HCT116 (cell line): ENCODE measurements at places on chromosomes 12 and 14. TPM values are rescaled to one million over a fixed set of nuclear protein-coding genes. Genes with fewer than 3 reads are reported as not detected.

GRCh38 chr12:12398026-12398859 lies 41.4 kb downstream of the BORCS5 start:
- no peak for DNase-seq
- H3K27ac ChIP-seq, result no peak overlapping the region
- no peaks in the 10 kb centered on the region for H3K27me3 ChIP-seq
- no peaks in the 10 kb centered on the region for H3K36me3 ChIP-seq
- H3K4me1 ChIP-seq, result no peaks in the 10 kb centered on the region

DNA sequence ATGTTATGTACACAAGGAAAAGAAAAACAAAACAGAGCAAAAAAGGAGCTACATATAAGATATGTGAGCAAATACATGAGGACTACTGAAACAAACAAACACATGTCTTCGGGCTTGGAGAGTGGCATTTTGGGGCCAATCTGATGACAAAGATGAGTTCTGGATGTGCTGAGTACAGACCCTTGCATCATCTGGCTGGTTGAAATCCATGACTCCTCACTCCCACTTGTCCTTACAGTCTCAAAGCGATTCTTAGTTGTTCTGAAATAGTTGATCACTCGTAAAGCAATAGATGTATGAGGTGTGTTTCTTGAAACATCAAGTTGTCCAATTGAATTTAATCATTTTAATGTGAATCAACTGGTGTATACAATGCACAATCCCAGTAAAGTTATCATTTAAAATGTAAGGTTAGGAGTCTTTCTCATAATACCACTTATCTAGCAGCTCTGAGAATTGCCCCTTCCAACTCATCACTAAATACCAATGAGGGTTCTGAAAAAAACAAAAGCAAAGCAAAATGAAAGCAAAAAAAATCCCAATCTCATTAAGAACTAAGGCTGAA lies 136.9 kb downstream of the ITPR2 start:
- H3K4me3 ChIP-seq, result no peak overlapping the region
- DNase-seq, result no peak
- H3K36me3 ChIP-seq, result no peaks in the 10 kb centered on the region
- no peak overlapping the region for H3K27ac ChIP-seq
- H3K27me3 ChIP-seq, result no peaks in the 10 kb centered on the region

DNA sequence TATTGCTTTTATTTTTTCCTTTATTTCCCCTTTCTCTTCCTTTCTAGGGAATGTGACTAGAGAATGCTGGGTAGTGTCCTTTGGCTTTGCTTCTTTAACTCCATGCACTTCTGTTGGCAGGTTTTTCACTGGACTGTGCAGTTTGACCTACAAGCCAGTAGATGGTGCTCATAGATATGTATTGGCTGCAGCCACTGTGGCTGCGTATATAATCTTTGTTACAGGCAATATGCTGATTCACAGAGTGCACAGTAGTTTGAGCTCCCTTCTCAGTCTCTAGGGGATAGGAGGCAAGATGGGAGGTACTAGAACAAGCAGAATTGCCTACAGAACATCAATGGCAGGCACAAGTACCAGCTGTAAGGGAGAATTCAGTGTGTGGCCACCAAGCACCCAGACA lies 503.5 kb downstream of the LRFN5 start:
- DNase-seq, result no peak
- no peaks in the 10 kb centered on the region for H3K4me1 ChIP-seq
- H3K27me3 ChIP-seq, result no peaks in the 10 kb centered on the region
- H3K4me3 ChIP-seq, result no peak overlapping the region
- H3K27ac ChIP-seq, result no peak overlapping the region
- H3K36me3 ChIP-seq, result no peaks in the 10 kb centered on the region

GRCh38 chr14:97106166-97106565 lies 309.0 kb downstream of the VRK1 start:
- H3K4me3 ChIP-seq, result peak overlapping the region; percentile 43
- H3K36me3 ChIP-seq, result peaks cover 5% of the 10 kb centered on the region; the same call in 1 of the 2 replicates
- peaks cover 58% of the 10 kb centered on the region for H3K4me1 ChIP-seq

DNA sequence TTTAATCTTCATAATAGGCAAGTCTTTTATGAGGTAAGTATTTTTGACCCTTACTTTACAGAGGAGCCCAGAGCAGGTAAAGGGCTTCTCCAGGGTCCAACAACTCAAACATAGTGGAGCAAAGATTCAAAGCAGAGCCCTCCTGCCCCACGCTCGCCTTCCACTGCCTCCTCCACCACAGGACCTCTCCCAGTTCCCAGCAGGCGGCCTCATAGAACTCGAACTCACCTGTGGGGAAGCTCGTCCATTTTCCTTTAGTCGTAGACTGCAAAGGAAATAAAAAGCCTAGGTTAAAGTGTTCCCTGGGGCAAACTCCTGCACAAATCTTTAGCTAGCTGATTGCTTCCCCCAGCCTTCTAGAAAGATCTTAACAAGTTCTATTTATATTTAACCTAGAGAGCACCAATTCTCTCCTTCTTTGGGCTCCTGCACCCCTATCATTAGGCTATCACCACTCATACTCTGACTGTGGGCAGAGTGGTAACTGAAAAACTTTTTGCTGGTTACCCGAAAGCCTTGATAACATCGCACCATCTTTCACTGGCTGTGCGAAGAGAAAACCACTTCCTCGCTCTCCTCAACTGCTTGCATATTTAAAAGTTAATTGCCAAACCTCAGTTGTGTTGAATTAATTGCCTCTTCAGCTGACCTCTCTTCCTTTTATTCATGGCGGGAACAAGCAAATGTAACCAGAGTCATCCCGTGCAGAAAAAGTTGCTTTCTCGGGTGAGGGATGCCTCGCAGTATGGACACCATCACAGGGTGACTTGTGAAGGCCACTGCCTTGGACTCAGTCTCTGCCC lies 299.6 kb downstream of the DPF3 start:
- H3K4me1 ChIP-seq, result no peaks in the 10 kb centered on the region
- H3K36me3 ChIP-seq, result no peaks in the 10 kb centered on the region

DNA sequence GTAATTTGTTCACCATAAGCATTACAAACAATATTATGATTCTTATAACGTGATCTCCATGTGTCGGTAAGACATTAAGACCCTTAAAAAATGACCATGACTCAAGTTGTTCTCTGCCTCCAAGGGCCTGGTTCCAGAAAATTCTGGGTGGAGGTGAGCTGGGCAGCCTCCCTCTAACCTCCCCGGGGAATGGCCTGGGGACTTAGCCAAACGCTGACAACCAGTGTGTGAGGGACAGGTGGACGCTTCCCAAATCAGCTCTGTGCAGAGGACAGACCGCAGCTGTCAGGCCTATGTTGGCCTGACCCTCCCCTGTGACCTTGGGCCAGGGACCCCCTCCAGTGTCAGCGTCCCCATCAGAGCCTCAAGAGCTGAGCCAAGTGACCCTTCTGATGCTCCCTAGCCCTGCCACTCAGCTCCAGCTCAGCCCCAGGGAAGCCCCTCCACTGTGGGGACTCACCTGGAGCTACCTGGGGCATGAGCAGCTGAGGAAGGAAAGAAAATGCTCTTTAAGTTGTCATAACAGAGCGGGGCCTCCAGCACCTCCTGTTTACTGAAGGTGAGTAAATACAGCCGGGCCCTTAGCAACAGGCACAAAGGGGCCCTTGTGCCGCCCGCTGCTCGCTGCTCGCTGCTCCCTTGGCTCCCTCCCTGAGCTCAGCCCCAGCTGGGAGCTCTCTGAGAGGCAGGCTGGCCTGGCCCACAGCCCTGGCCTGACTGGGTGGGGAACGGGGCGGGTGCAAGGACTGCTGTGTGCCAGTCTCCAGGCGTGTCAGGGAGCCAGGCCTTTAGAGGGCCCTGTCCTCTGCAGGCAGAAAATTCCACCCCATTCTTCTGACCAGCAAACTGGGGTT lies 116.6 kb downstream of the CALM1 start:
- no peaks in the 10 kb centered on the region for H3K27me3 ChIP-seq
- peaks cover 47% of the 10 kb centered on the region for H3K4me1 ChIP-seq
- H3K27ac ChIP-seq, result no peak overlapping the region
- DNase-seq, result no peak
- H3K36me3 ChIP-seq, result no peaks in the 10 kb centered on the region

- H3K4me1 ChIP-seq, result peaks cover 19% of the 10 kb centered on the region
- H3K36me3 ChIP-seq, result no peaks in the 10 kb centered on the region
- H3K27me3 ChIP-seq, result no peaks in the 10 kb centered on the region
- DNase-seq, result no peak
- no peak overlapping the region for H3K4me3 ChIP-seq
Measured at GRCh38 chr14:61488417-61489401, 167.3 kb downstream of the PRKCH start.

- DNase-seq, result no peak
- no peaks in the 10 kb centered on the region for H3K4me1 ChIP-seq
- H3K4me3 ChIP-seq, result no peak overlapping the region
Measured at GRCh38 chr14:70317091-70317968, 42.2 kb downstream of the COX16 start.

DNA sequence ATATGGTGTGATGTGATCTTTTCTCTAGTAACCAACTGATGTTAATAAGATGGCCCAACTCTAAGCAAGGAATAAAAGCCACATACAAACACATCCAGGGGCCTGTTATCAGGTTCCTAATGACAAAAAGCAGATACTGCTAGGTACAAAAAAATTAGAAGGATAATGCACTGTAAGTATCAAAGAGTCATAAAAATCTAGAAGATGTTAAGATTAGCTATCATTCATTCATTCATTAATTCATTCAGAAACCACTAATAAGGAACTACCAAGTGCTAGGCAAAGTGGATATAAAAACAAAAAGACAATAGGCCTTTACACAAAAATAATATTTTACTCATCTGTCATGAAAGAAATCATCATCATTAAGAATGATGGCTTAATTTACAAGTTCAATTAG lies 21.6 kb downstream of the ATF7 start:
- DNase-seq, result no peak
- no peaks in the 10 kb centered on the region for H3K27me3 ChIP-seq
- H3K4me3 ChIP-seq, result no peak overlapping the region
- H3K27ac ChIP-seq, result no peak overlapping the region

- no peak overlapping the region for H3K27ac ChIP-seq
- H3K4me1 ChIP-seq, result no peaks in the 10 kb centered on the region
- H3K36me3 ChIP-seq, result no peaks in the 10 kb centered on the region
- DNase-seq, result no peak
Measured at GRCh38 chr14:88270776-88271175, 52.3 kb downstream of the KCNK10 start.

DNA sequence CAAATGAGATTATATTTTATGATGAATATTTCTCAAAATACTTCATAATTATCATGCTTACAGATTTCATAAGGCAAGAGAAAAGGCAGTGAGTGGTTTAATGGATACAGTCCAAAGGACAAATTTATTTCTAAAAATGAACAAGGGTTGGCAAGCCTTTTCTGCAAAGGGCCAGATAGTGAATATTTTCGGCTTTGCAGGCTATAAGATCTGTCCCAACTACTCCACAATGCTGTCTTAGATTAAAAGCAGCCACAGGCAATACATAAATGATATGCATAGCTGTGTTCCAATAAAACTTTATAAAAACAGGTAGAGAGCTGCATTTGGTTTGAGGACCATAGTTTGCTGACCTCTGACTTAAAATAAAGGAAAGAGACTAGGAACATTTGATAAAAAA lies 42.9 kb upstream of the STK38L start:
- H3K27ac ChIP-seq, result no peak overlapping the region
- H3K36me3 ChIP-seq, result no peaks in the 10 kb centered on the region
- no peak for DNase-seq

GRCh38 chr12:41981013-41981412 lies 163.7 kb downstream of the GXYLT1 start:
- no peak overlapping the region for H3K27ac ChIP-seq
- no peaks in the 10 kb centered on the region for H3K27me3 ChIP-seq
- DNase-seq, result no peak
- no peaks in the 10 kb centered on the region for H3K36me3 ChIP-seq
- peaks cover 3% of the 10 kb centered on the region; the same call in 1 of the 2 replicates for H3K4me1 ChIP-seq
- no peak overlapping the region for H3K4me3 ChIP-seq

GRCh38 chr12:108505129-108505528 lies 9.9 kb upstream of the FICD start:
- H3K36me3 ChIP-seq, result no peaks in the 10 kb centered on the region
- H3K4me3 ChIP-seq, result no peak overlapping the region
- DNase-seq, result no peak
- peaks cover 3% of the 10 kb centered on the region; the same call in 1 of the 2 replicates for H3K27me3 ChIP-seq

GRCh38 chr14:75521415-75522199 lies 662 bp upstream of the BATF start:
- no peaks in the 10 kb centered on the region for H3K4me1 ChIP-seq
- H3K4me3 ChIP-seq, result no peak overlapping the region
- no peak overlapping the region for H3K27ac ChIP-seq
- H3K36me3 ChIP-seq, result no peaks in the 10 kb centered on the region
- H3K27me3 ChIP-seq, result peaks cover 6% of the 10 kb centered on the region; the same call in 1 of the 2 replicates

DNA sequence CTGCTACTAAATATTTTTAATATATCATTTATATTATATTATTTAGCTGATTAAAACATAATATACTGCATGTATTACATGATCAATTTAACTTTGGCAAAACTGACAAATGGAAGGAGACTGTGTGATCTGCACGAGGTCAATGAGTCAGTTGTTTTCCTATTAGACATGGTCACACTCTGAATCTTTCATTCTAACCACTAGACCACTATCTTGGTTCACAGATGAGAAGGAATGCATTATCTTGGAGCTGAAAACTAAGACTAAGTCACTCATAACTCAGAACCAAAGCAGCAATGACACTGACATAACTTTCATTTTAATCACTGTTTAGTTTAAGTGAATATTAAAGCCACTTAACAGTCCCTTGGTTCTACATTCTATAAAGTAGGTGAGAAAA lies 37.4 kb downstream of the GNPTAB start:
- H3K27me3 ChIP-seq, result no peaks in the 10 kb centered on the region
- no peaks in the 10 kb centered on the region for H3K36me3 ChIP-seq
- no peak overlapping the region for H3K27ac ChIP-seq
- no peaks in the 10 kb centered on the region for H3K4me1 ChIP-seq
- H3K4me3 ChIP-seq, result no peak overlapping the region

- H3K4me3 ChIP-seq, result no peak overlapping the region
- peaks cover 19% of the 10 kb centered on the region; the same call in 1 of the 2 replicates for H3K36me3 ChIP-seq
- DNase-seq, result no peak
- H3K27ac ChIP-seq, result no peak overlapping the region
Measured at GRCh38 chr12:50725011-50725942, 38.6 kb upstream of the ATF1 start.

- H3K4me3 ChIP-seq, result no peak overlapping the region
- no peak for DNase-seq
- H3K4me1 ChIP-seq, result no peaks in the 10 kb centered on the region
- no peaks in the 10 kb centered on the region for H3K27me3 ChIP-seq
- no peaks in the 10 kb centered on the region for H3K36me3 ChIP-seq
Measured at GRCh38 chr12:43914923-43915468, 79.1 kb downstream of the TMEM117 start.

DNA sequence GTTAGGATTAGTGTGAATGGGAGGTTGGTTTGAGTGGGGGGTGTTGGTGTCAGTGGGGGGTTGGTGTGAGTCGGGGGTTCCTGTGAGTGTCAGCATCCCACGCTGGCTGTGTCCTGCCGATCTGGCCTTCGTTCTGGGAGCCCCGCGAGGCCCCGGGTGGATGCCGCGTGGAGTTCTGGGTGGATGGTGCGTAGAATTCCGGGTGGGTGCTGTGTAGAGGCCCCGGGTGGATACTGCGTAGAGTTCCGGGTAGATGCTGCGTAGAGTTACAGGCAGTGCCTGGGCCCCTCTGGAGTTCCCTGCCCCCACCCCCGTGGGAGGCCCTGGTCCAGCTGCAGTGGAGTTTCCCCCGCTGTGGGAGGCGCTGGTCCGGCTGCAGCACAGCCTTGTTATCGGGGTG lies 8.7 kb downstream of the NOC4L start:
- no peaks in the 10 kb centered on the region for H3K27me3 ChIP-seq
- no peak overlapping the region for H3K4me3 ChIP-seq
- no peaks in the 10 kb centered on the region for H3K4me1 ChIP-seq
- DNase-seq, result no peak

LRTM2 gene
- 0.07 TPM for total RNA-seq

TEX52 gene
- total RNA-seq, result not detected

GYS2 gene
- not detected for total RNA-seq

CCDC197 gene
- not detected for total RNA-seq

EGLN3 gene
- total RNA-seq, result 13.6 TPM

COX8C gene
- not detected for total RNA-seq

SLC5A8 gene
- not detected for total RNA-seq
